Stimulated activated CD4-positive, alpha-beta T cell treated with anti-CD3 and anti-CD28 coated beads, Interleukin-15, amount 100 ng/mL, for 1 hour (primary cell): ENCODE measurements at places on chromosomes 12 and 14.
A peak's percentile ranks its signal among the peaks of the same experiment; 100 is the strongest.

DNA sequence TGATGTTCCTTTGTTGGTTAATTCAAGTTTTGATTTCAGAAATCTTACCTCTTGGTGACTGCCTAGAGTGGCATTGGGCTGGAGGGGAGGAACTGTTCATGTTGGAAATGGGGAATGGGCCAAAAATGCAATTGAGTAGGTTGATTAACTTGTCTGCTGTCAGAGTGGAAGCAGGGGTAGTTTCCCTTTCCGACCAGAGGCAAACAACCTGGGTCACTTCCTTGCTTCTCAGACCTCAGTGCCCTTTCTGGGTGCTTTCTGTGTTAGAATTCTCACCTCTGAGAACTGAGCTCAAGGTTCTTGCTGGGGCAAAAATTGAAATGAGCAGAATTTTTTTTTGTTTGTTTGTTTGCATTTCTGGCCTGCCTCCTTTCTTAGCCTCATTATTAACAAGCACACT lies 2.3 kb upstream of the M6PR start:
- DNase-seq = no peak

GRCh38 chr14:50836515-50836914 lies 5.6 kb upstream of the NIN start:
- DNase-seq = no peak

DNA sequence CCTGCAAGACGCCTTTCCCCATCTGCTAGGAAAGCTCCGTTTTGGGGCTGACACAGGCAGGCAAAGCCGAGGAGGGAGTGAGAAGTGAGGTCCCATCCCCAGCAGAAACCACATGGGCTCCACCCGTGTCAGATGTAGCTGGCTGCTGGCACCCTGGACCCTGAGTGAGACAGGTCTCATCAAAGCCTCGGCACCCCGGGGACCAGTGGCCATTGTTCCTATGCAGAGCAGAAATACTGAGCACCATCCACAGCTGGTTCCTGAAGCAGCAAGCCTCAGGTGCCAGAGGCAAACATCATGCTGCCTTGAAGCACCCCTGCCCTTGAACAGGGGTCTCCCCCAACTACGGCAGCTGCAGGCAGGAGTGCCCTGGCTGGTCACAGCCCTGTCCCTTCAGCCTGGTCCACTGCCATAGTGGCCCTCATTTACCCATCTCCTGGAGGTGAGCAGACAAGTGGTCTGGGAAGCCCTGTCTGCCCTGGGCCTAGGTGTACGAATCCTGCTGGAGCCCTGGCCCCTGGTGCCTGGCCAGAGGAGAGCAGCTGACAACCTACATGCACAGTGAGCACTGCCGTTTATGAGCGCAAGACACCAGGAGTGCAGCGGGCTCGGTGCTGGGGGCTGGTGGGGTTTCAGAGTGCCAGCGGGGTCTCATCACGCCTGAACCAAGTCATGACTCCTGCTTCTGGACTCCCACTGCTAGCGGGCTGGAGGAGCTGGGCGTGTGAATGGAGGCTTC lies 289.8 kb upstream of the RTL1 start:
- DNase-seq = no peak

- no peak for DNase-seq
These were observed 83.6 kb downstream of the ALX1 start for GRCh38 chr12:85363382-85364190.

GRCh38 chr14:80988735-80989429 lies 33.5 kb downstream of the TSHR start:
- DNase-seq = no peak

DNA sequence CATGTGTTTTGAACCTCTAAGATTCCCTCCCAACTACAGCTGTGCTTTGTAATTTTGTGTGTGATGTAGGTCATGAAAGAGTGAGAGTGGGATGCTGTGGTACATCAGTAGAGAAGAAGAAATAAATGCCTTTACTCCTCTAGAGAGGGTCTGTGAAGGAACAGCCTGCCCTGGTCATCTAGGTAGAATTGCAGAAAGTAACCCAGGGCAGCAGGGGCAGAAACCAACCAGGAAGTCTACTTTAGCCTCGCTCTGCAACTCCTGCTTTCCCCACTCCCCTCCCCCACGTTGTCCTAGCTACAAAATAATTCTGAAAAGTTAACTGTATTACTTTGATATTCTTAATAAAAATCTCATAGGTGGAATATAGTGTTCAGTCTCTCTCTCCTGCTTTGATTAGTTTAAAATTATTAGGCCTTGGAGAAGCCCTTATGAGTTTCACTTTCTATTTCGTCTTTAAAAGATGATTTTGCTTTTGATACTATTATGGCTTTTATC lies 7.5 kb downstream of the TBK1 start:
- no peak for DNase-seq

DNA sequence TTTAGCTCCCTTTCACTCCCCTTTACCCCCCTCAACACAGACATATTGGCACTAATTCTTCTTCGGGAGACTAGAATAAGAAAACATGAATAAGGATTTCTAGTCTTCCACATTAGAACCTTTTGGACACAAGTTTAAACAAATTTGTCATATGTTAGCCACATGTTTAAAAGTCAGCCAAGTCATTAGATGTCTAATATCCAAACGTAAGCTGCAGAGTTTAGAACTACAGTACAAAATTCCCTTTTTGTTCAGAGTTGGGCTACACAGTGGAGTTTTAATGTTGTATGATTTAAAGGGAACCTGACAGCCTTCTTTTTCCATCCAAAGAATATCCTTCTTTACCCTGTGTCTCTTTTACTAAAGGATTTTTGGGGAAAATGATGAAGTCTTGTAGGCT lies 79.8 kb downstream of the PDE6H start:
- DNase-seq = no peak

DNA sequence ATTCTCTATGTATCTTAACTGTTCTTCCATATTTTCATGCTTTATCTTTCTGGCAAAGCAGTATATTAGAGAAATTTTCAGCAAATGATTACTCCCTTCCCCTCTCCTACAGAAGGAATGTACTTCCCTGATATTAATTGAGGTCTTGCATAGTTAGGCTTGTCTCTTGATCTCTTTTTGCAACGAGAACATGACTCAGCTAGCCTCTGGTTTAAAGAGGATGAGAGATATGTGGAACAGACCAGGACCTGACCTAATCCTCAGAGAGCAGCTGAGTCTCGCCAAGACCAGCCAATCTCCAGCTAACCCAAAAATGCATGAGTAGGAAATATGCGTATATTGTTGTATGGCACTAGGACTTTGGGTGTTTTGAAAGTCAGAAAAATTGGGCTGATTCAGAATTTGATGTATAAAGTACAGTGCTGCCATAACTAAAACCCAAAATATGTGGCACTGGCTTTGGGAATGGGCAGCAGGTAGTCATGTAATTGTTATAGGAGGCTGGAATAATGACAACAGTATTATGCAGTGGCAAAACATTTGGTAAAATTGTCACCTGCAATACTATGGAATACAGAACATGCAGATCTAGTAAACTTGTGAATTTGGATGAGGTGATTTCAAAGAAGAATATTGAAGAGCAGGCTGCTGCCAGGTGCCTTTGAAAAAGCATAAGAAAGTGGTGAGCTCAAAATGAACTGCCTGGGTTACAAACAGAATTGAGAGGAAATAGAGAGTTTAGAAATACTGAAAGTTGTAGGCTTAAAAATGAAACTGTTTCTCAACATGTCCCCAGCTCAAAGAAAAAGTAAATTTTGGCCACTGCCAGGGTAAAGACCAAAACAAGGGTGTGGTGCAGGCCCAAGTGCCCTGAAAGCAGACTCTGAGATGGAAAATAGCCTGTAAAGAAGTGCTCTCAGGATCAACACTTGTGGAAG lies 9.3 kb upstream of the USP15 start:
- DNase-seq = no peak

GRCh38 chr12:32505067-32505945 lies 105.9 kb downstream of the FGD4 start:
- no peak for DNase-seq

DNA sequence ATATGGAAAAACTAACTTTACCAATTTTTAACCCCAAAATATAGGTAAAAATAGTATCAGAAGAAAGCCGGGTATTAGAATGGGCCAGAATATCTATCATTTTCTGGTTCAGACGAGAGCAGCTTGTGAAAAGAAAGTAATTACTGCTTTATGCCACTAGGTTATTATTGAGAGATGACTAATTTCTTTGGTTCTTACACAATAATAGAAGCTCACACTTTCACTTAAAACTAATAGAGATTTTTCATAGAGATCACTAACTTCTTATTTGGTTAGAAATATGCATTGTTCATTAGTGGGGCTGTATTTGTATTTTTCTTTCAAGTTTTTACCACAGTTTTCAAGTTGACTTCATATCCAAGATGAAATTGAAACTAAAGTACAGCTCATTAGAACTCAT lies 1241.2 kb upstream of the FLRT2 start:
- DNase-seq = no peak

- no peak for DNase-seq
These were observed 88.4 kb upstream of the DYNC1H1 start for GRCh38 chr14:101875727-101876554.

GRCh38 chr12:48924617-48925303 lies 532 bp downstream of the FKBP11 start:
- peak; percentile 53 for DNase-seq

DNA sequence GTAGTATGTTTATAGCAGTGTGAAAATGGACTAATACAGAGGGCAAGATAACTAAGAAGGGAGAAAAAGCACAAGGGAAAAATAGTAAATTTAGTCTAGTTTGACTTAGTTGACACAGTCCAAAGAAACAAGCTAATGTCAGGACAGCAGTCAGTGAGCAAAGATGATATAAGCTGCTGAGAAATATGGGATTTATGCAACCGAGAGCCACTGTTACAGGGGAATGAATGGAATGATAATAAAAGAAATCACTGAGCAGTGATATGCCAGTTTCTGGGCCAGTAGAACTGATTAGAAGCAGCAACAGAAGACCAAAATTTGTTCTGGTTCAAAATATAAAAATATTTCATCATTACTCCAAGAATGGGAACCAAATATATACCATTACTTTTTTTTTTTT lies 60.1 kb downstream of the R3HDM2 start:
- DNase-seq = no peak

- DNase-seq = peak; percentile 42
These were observed 126.9 kb downstream of the DUSP6 start for GRCh38 chr12:89225401-89225800.

- no peak for DNase-seq
These were observed 108.6 kb downstream of the KTN1 start for GRCh38 chr14:55688566-55688965.

DNA sequence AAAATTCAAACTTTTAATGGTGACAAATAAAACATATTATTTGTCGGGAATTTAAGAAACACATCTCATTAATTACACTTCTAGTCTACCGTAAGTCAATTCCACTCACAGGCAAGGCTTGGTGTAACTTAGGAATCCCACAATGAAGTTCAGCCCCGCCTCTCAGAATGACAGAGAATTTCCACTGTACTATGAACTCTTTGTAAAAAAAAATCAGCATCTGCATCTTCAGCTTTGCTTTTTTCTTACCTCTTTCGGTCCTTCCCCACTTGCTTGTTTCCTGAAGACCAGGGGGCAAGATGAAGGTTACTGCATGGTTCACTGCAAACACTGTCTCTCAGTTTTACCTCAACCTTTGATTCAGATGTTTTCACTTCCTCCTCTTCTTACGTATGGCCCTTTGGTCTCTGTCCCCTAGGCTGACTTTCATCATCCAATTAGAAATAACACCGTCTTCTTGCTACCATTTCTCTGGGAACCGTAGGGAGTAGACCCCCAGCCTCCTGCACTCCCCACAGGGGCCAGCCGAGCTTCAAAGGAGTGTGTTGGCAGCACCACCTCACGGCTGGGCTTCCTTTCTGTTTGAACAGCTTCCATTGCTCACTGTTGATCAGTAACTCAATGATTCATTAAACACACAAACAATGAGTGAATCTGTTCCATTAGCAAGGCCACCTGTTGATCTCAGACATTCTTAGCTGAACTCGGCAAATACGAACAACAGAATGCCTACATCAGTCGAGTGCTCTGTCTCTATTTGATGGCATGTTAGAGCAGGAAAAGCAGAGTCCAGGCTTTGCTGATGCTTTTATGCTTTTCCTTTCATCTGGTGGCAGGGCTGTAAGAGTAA lies 343.0 kb downstream of the BMP4 start:
- DNase-seq = no peak

- DNase-seq = no peak
These were observed 210.2 kb downstream of the KCNC2 start for GRCh38 chr12:74999474-74999873.

- no peak for DNase-seq
These were observed 1.3 kb upstream of the JDP2 start for GRCh38 chr14:75426332-75427125.

DNA sequence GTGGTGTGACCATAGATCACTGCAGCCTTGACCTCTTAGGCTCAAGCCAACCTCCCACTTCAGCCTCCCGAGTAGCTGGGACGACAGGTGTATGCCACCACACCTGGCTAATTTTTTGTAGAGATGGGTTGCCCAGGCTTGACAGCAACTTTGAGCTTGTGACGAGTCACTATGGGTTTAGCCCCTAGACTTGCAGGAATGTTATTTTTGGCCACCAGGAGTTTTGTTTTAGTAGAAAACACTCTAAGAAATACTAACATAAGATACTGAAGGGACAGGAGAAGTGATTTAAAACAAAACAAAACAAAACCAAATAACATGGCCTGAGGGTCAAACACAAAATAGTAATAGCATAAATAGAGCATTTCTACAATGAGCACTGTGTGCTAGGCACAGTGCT lies 26.4 kb downstream of the SETD3 start:
- DNase-seq = no peak

DNA sequence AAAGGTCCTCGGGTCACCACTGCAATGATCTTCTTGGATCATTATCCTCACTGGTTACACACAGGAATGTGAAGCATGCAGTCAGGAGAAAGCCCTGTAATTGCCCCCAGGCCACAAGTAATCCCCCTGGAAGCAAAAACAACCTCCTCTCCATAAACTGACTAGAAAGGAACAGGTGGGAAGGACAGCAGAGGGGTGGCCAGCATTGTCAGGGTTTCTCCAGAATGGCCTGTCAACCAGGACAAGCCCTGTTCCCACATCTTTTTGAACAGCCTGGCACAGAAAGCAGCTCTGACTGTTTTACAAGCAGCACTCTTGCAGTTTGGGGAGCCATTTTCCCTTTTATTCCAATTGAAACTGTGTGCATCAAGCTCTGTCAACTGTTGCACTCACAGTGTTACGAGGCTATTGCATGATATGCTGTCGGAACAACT lies 36.1 kb downstream of the TMCC3 start:
- DNase-seq = no peak

GRCh38 chr12:108162207-108162606 lies 33.1 kb downstream of the WSCD2 start:
- DNase-seq = no peak

DNA sequence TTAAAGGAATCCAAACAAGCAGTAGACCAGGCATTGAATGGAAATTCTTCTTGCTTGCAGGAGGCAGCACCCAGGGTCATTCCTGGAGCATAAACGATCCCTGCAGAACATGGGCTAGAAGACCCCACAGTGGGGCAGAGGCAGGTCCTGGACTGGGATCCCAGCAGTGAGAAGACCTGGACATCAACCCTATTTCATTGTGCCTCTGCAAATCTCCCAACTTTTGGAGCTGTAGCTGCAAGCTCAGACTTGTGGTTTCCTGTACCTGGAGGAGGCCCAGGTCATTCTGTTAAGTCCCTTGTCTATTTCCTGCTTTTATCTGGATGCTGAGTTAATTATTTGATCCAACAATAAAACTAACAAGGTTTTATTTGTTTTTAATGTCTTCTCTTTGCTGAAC lies 61.7 kb downstream of the CALM1 start:
- no peak for DNase-seq

- DNase-seq = no peak
These were observed 182.9 kb downstream of the KCNA5 start for GRCh38 chr12:5226581-5226980.

- DNase-seq = no peak
These were observed 15.9 kb upstream of the LRRK2 start for GRCh38 chr12:40208707-40209446.

- DNase-seq = no peak
These were observed at the start of gene SLC25A21 for GRCh38 chr14:37172024-37172869. TSS of gene SLC25A21 (minus strand) at chr14:37172606.
